Activated naive CD4-positive, alpha-beta T cell treated with anti-CD3 and anti-CD28 coated beads, Interleukin-2, amount 50 U/mL, for 72 hours (primary cell): ENCODE measurements at places on chromosomes 3 and 15. TPM values are rescaled to one million over a fixed set of nuclear protein-coding genes. Genes with fewer than 3 reads are reported as not detected.

SLCO3A1 gene
- 3.9 TPM for total RNA-seq

BDH1 gene
- total RNA-seq: 131 TPM

GPR27 gene
- 0.74 TPM for total RNA-seq

DNA sequence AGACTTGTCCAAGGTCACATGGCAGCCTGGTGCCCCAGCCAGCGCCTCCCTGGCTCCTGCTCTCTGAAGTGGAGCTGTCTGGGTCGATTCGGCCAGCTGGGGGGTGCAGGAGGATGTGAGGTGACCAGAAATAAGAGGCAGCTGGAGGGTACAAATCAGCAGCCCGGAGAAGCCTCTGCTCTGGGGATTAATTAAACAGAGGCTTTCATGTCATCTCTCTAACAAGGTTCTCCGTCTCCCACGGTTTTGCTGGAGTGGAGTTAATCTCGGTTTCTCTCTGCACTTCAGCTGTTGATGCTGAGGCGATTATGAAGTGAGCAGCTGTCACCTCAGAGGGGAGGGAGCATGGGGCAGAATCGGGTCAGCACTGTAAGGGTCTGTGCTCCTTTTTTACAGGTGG lies 236.8 kb downstream of the TLE3 start:
- no peak for DNase-seq

DNA sequence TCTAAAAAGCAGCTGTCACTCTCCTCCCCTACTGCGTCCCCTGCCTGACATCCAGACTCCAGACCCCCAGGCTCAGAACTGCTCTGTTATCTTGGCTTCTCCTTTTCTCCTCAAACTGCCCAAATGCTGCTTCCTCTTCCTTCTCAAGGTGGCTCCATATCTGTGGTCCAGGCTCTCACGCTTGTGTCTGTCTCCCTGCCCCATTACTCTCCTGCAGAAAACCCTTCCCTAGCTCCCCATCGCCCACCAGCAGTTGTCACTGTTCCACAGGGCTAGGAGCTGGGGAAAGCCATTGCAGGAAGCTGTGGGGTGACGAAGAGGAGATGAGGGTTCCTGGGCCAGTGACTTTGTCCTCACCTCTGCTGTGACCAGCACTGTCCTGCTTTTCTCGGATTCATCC lies 30.7 kb upstream of the CGNL1 start:
- no peak for DNase-seq

DNA sequence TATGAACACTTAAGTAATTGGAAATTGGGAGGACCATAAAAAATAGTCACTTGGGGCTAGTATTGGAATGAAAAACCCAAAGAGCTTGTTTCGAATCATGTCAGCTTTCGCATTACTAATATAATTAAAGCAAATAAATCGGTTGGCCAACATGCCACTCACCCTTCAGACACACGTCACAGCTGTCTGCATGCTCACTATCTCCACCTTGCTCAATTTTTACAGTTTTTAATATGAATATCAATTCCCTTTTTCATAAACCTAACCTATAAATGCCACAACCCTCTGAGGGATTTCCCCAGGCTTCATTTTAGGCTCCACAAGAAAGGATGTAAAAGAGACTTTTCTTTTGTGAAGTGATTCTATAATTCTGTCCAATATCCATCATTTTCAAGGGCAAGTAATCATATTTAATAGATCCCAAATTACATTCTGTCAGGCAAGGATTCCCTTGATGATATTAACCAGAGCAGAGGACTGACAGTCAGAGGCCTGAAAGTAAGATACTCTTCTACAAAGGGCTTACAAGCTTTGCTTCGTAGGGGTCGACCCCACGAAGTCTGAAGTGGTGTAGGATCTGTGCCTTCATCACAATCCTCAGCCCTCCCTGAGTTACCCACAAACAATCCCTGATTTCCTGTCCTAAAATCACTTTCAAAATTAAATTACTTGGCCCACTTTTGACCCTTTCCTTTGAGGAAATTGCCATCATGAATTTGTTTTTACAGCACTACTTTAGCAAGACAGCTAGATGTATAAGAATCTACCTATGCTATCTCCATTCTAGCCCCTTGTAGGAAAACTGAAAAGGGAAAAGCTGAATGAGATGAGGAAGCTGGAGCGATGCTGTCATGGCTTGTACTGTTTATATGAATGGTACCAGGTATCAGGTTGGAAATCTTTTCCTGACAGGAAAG lies 44.5 kb downstream of the NANOGP8 start:
- no peak for DNase-seq

- no peak for DNase-seq
Observed at GRCh38 chr15:90680371-90680935, 36.7 kb upstream of the BLM start.
